ENCODE measurements at places on chromosomes 4 and X.
A peak's percentile ranks its signal among the peaks of the same experiment; 100 is the strongest.

DNA sequence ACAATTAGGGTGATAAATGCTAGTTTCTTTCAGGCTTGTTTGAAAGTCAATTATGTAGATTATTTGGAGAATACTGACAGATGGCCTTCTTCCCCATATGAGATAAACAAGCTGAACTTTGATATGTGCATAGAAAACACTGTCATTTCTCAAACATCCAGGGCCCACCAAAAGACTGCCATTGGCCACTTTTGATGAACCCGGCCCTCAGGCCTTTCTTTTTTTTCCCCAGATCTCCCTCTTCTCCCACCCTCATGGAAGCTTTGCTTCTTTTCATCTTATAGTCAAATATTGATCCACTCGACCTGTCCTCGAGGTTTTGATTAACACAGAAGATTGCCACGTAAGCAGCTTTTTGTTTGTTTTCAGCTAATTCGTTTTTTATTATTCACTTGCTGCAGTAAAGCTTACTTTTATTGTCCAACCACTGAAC is 377.4 kb downstream of the SMARCA1 start:
- H3K27ac ChIP-seq: no peak overlapping the region
- H3K4me3 ChIP-seq: no peak overlapping the region
- H3K27me3 ChIP-seq: no peaks in the 10 kb centered on the region
- H3K4me1 ChIP-seq: no peaks in the 10 kb centered on the region
- DNase-seq: no peak
- H3K36me3 ChIP-seq: no peaks in the 10 kb centered on the region

DNA sequence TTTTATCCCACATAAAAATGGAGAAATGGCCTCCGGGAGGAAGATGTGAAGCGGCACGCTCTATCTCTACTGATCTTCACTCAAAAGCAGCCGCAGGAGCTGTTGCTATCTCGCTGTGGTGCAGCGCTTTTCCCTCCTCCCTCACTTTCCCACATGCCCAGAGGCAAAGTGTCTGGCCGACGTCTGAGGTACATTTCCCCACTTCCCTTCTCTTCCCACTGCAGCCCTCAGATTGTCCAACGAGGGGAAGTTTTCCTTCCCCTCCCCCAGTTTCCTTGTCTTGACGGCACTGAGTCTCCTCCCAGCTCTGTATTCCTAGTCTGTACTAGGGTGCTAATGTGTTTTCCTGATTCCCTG is 660 bp upstream of the COL25A1 start:
- DNase-seq: no peak
- H3K4me3 ChIP-seq: peak overlapping the region; percentile 56
- H3K36me3 ChIP-seq: no peaks in the 10 kb centered on the region
- H3K27me3 ChIP-seq: peaks cover 26% of the 10 kb centered on the region
- peaks cover 21% of the 10 kb centered on the region for H3K4me1 ChIP-seq

DNA sequence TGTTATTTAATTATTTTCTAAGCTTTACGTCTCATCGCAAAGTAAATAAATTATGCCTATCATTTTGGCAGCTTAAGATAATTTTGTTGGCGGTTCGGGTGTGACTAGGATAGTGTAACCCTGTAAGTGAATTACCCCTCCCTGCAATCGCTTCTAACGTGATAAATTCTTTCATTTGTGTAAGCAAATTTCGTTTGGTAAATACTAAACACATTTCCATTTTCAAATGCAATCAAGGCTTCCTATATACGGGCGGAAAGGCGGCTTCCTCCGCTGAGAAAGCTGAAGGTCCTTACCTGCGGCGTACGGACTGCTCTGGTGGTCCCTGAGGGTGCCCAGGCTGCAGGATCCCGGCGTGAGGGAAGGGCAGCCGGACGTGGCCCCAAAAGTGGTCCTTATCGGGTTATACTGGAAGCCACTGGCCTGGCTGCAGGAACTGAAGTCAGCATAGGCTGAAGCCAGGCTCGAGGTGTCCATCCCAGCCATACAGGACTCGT is 403 bp downstream of the PHOX2B start:
- no peak overlapping the region for H3K4me3 ChIP-seq
- H3K27me3 ChIP-seq: peaks cover 69% of the 10 kb centered on the region
- no peaks in the 10 kb centered on the region for H3K36me3 ChIP-seq
- no peaks in the 10 kb centered on the region for H3K4me1 ChIP-seq

DNA sequence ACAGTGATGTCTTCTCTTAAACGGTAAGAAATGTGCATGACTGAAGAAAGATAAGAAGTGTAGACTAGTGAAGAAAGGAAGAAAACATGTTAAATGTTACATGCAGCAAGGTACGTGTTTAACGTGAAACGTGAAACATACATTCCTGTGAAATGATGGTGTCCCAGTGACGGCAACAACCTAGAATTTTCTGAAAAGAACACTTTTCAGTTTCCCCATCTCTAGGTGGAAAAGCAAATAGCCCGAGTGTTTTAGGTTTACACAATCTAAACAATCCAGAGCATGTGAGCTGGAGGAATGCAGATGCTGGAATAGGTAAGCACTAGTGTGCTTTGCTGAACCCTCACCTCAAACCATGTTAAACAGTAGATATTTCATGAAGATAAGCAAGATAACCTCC is 60.7 kb downstream of the CLNK start:
- H3K4me3 ChIP-seq: no peak overlapping the region
- H3K27ac ChIP-seq: no peak overlapping the region
- no peak for DNase-seq
- no peaks in the 10 kb centered on the region for H3K36me3 ChIP-seq

- H3K27ac ChIP-seq: no peak overlapping the region
- H3K36me3 ChIP-seq: no peaks in the 10 kb centered on the region
- no peaks in the 10 kb centered on the region for H3K27me3 ChIP-seq
- no peak for DNase-seq
- no peak overlapping the region for H3K4me3 ChIP-seq
These were observed 419.6 kb upstream of the CPEB2 start for GRCh38 chr4:14582677-14583076.

GRCh38 chr4:185874516-185875230 is 62.7 kb upstream of the SORBS2 start:
- no peaks in the 10 kb centered on the region for H3K27me3 ChIP-seq
- no peaks in the 10 kb centered on the region for H3K36me3 ChIP-seq
- H3K4me3 ChIP-seq: no peak overlapping the region
- H3K27ac ChIP-seq: no peak overlapping the region

GRCh38 chr4:80814266-80814665 is 216.2 kb upstream of the BMP3 start:
- no peaks in the 10 kb centered on the region for H3K27me3 ChIP-seq
- H3K4me1 ChIP-seq: no peaks in the 10 kb centered on the region
- DNase-seq: no peak
- no peaks in the 10 kb centered on the region for H3K36me3 ChIP-seq

DNA sequence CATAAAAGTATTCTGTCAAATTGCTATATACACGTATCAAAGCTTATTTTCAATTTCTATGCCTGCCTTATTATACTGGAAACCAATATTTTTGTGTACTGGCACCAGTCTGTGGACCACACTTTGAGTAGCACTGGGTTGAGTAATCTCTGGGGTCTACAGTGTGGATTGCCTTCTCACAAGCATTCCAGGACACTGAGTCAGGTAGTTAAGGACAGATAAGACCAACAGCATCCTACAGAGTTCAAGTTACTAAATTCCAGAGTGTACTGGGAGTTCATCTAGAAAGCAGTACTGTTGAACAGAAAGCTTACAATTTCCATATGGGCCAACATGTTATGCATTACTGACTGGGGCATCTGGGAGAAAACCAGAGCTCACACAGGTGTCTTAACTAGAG is 61.8 kb downstream of the VMA21 start:
- no peaks in the 10 kb centered on the region for H3K36me3 ChIP-seq
- H3K27me3 ChIP-seq: no peaks in the 10 kb centered on the region
- no peak overlapping the region for H3K27ac ChIP-seq

- no peaks in the 10 kb centered on the region for H3K4me1 ChIP-seq
- H3K36me3 ChIP-seq: no peaks in the 10 kb centered on the region
- no peaks in the 10 kb centered on the region for H3K27me3 ChIP-seq
- no peak overlapping the region for H3K4me3 ChIP-seq
- DNase-seq: no peak
- H3K27ac ChIP-seq: no peak overlapping the region
These were observed 6.3 kb upstream of the SORCS2 start for GRCh38 chr4:7186031-7186430.

DNA sequence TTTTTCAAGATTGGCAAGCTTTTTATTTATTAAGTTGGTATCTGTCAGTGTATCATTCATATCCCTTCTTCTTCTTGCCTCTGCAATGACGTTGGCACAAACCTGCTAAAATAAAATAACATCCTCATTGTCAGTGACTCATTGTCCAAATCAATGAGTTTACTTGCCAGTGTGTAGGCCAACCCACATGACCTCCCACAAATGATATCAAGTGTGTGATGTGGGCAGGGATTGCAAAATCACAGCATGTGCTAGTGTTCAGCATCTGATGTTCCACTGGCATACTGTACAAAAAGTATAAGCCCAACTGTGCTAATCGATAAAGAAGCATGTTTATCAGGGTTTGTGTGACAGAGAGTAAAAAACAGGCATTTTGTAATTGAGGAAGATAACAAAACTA is 25.5 kb downstream of the GPAT3 start:
- no peak overlapping the region for H3K27ac ChIP-seq
- no peaks in the 10 kb centered on the region for H3K36me3 ChIP-seq
- peaks cover 3% of the 10 kb centered on the region for H3K4me1 ChIP-seq
- H3K4me3 ChIP-seq: no peak overlapping the region

- H3K36me3 ChIP-seq: no peaks in the 10 kb centered on the region
- H3K27ac ChIP-seq: no peak overlapping the region
- H3K4me1 ChIP-seq: no peaks in the 10 kb centered on the region
- H3K4me3 ChIP-seq: no peak overlapping the region
These were observed 404.6 kb upstream of the FAT1 start for GRCh38 chr4:187128222-187128621.

DNA sequence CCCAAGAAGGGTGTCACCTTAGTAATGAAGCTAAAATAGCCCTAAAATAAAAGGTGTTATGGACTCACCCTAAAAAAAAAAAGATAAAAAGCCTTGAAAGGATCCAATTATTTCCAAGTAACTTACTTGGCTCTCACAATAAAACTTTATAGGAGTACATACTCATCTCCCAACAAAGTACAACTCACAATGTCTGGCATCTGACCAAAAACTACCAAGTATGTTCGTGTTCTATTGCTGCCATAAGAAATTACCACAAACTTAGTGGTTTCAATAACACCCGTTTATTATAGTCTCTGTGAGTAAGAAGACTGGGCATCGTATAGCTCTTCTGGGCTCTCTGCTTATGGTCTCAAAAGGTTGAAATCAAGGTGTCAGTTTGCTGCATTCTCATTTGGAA is 51.0 kb downstream of the BEX1 start:
- DNase-seq: no peak
- H3K4me3 ChIP-seq: no peak overlapping the region
- H3K27me3 ChIP-seq: no peaks in the 10 kb centered on the region
- no peak overlapping the region for H3K27ac ChIP-seq
- H3K36me3 ChIP-seq: no peaks in the 10 kb centered on the region
- H3K4me1 ChIP-seq: no peaks in the 10 kb centered on the region

GRCh38 chr4:65195002-65195401 is 475.3 kb downstream of the EPHA5 start:
- H3K4me1 ChIP-seq: no peaks in the 10 kb centered on the region
- no peaks in the 10 kb centered on the region for H3K27me3 ChIP-seq
- H3K36me3 ChIP-seq: no peaks in the 10 kb centered on the region
- no peak overlapping the region for H3K4me3 ChIP-seq
- no peak overlapping the region for H3K27ac ChIP-seq
- DNase-seq: no peak

- no peak overlapping the region for H3K27ac ChIP-seq
- H3K36me3 ChIP-seq: no peaks in the 10 kb centered on the region
- DNase-seq: no peak
- no peak overlapping the region for H3K4me3 ChIP-seq
These were observed 42.9 kb downstream of the F8 start for GRCh38 chrX:154979629-154980028.

DNA sequence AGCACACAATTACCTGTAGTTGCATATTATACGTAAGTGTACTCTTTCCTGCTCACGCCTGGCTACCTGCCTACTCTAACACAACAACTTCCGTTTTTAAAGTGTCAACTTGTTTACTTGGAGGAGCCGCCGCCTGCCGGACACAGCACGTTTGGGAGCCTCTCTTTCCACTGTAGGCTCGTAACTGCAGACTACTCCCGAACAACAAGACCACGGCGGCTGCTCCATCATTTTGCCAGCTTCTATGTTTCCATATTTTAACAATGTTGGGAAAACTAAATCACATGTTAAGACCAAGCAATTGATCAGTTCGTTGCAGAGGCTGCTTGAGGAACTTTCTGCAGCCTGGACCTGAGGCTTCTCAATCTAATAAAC is 841 bp downstream of the MTNR1A start:
- no peak overlapping the region for H3K4me3 ChIP-seq
- H3K27ac ChIP-seq: no peak overlapping the region
- no peaks in the 10 kb centered on the region for H3K4me1 ChIP-seq
- H3K36me3 ChIP-seq: no peaks in the 10 kb centered on the region

- no peak overlapping the region for H3K27ac ChIP-seq
- no peaks in the 10 kb centered on the region for H3K36me3 ChIP-seq
- H3K4me1 ChIP-seq: no peaks in the 10 kb centered on the region
- H3K27me3 ChIP-seq: no peaks in the 10 kb centered on the region
- no peak overlapping the region for H3K4me3 ChIP-seq
- DNase-seq: no peak
These were observed 11.7 kb downstream of the JCHAIN start for GRCh38 chr4:70654605-70655011.

DNA sequence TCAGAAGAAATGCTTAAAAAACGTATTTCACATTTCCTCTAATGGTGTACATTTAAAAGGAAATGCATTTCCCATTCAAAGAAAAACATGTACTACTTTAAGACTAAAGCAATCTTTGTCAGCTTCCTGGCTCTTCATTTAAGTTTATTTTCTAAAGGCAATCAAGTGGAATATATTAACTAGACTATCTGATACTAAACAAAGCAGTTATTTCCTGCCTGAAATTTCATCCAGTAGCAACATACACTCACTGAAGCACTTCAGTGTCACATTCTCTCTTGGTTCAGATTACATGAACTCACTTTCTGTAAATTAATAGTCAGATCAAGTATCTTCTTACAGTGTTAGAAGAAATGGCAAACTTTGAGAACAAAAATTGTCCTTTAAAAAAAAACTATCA is 42.5 kb downstream of the LRBA start:
- no peak overlapping the region for H3K27ac ChIP-seq
- DNase-seq: no peak
- H3K27me3 ChIP-seq: no peaks in the 10 kb centered on the region
- H3K4me3 ChIP-seq: no peak overlapping the region

DNA sequence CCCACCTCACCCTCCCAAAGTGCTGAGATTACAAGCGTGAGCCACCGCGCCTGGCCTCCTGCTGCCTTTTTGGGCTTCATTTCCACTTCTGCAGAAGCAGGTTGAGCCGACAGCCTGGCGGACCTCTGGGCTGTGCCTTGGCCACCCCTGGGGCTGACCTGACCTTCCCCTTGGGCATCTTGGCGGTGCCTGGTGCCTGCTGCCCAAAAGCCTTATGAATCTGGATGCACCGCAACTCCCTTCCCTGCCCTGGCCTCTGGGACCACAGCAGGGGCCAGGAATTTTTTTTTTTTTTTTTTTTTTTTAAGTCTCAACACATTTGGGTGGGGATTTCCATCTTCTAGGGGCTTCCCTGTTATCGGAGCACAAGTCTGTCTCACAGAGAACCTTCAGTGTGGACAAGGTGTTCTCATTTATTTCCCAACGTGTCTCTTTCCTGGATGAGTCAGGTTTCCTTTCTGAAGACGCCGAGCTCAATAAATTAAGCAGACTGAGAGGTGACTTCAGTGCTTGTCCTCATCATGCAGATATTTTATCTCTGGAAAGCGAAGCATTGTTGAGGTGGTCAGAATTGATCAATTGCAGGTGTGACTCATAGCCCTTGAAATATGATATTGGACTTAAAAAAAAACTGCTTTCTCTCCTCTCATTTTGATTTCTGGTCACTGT is 79.7 kb downstream of the SHROOM2 start:
- no peak overlapping the region for H3K27ac ChIP-seq
- no peak overlapping the region for H3K4me3 ChIP-seq
- no peaks in the 10 kb centered on the region for H3K4me1 ChIP-seq
- no peak for DNase-seq
